Neural progenitor cell (in vitro differentiated cells): ENCODE measurements at places on chromosomes 13 and 19.

DNA sequence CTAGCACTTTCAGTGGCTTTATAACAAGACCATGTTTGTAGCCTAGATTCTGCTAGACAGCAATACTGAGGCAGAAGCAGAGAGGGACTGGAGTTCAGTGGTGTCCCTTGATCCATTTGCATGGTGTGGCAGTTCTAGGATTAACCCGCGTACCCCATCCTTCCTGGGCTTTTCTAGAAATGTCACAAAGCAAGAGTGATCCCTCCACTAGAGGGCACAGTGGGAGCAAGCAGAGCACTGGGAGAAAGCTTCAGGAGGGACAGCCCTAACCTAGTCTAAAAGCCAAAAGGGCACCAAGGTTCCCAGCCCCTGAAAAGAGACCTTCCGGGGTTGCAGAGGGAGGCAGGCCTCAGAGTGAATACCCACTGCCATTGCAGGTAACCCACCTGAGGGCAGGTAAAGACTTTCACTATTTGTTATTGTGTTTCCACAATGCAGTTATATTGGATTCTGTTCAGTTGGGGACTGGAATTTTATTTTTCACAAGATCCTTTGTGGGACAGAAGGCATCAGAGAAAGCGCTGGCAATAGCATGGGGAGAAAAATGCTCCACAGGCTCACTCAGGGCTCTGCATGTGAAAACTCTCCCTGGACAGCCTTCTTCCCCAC lies 170.6 kb downstream of the FLT1 start:
- no peaks in the 10 kb centered on the region for H3K4me1 ChIP-seq
- no peaks in the 10 kb centered on the region for H3K36me3 ChIP-seq
- no peak overlapping the region for H3K27ac ChIP-seq

- no peaks in the 10 kb centered on the region for H3K4me1 ChIP-seq
- H3K4me3 ChIP-seq = no peak overlapping the region
- DNase-seq = no peak
- H3K27ac ChIP-seq = no peak overlapping the region
- no peaks in the 10 kb centered on the region for H3K36me3 ChIP-seq
- no peaks in the 10 kb centered on the region for H3K27me3 ChIP-seq
Measured at GRCh38 chr19:28345811-28346210, 867.1 kb downstream of the UQCRFS1 start.

DNA sequence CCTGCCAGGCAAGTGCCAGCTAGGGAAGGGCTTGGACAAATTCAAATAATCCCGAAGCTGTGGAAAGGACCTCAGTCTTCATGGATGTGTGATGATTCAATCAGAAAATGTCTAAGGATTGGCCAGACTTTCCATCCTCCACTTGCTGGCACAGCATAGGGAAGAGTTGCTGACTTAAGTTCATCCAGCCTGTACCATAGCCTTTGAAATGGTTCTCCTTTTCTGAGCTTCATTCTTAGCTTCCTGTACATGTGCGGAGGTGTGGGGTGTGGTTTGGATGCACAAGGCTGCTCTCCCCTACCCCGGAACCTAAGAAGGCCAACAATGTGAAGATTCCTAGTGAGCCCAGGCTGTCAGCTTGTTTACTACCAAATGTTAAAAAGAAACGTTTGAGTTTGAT lies 959 bp upstream of the IGFL3 start:
- no peaks in the 10 kb centered on the region for H3K36me3 ChIP-seq
- no peak overlapping the region for H3K27ac ChIP-seq
- H3K4me1 ChIP-seq = peaks cover 11% of the 10 kb centered on the region
- DNase-seq = no peak

- no peak overlapping the region for H3K4me3 ChIP-seq
- H3K36me3 ChIP-seq = no peaks in the 10 kb centered on the region
- H3K4me1 ChIP-seq = no peaks in the 10 kb centered on the region
- no peaks in the 10 kb centered on the region for H3K27me3 ChIP-seq
- no peak overlapping the region for H3K27ac ChIP-seq
Measured at GRCh38 chr19:33329736-33330135, 27.4 kb upstream of the CEBPA start.

- no peak overlapping the region for H3K27ac ChIP-seq
- no peaks in the 10 kb centered on the region for H3K36me3 ChIP-seq
- DNase-seq = no peak
- no peaks in the 10 kb centered on the region for H3K27me3 ChIP-seq
- peaks cover 6% of the 10 kb centered on the region for H3K4me1 ChIP-seq
- H3K4me3 ChIP-seq = no peak overlapping the region
Measured at GRCh38 chr13:25214491-25215252, 42.6 kb upstream of the AMER2 start.

DNA sequence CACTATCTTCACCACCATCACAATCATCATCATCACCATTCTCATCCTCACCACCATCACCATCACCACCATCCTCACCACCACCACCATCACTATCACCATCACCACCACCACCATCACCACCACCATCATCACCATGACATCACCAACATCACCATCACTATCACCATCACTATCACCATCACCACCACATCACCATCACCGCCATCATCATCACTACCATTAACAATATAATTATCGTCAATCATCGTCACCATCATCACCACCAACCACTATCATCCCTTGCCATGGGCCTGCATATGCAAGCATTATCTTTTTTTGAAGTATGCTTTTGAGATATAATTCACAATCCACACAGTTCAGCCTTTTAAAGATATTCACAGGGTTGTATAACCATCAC lies 7.6 kb upstream of the PPP6R1 start:
- DNase-seq = no peak
- H3K27ac ChIP-seq = no peak overlapping the region
- H3K36me3 ChIP-seq = no peaks in the 10 kb centered on the region
- H3K4me3 ChIP-seq = no peak overlapping the region
- H3K4me1 ChIP-seq = no peaks in the 10 kb centered on the region

GRCh38 chr13:94696171-94696570 lies 16.2 kb downstream of the SOX21 start:
- H3K4me1 ChIP-seq = peaks cover 8% of the 10 kb centered on the region
- H3K27ac ChIP-seq = no peak overlapping the region

- H3K4me1 ChIP-seq = no peaks in the 10 kb centered on the region
- H3K36me3 ChIP-seq = no peaks in the 10 kb centered on the region
- DNase-seq = peak; percentile 92
- H3K27me3 ChIP-seq = peaks cover 13% of the 10 kb centered on the region
- peak overlapping the region; percentile 14 for H3K4me3 ChIP-seq
- no peak overlapping the region for H3K27ac ChIP-seq
Measured at GRCh38 chr19:12847159-12848139, 9.1 kb downstream of the MAST1 start.

DNA sequence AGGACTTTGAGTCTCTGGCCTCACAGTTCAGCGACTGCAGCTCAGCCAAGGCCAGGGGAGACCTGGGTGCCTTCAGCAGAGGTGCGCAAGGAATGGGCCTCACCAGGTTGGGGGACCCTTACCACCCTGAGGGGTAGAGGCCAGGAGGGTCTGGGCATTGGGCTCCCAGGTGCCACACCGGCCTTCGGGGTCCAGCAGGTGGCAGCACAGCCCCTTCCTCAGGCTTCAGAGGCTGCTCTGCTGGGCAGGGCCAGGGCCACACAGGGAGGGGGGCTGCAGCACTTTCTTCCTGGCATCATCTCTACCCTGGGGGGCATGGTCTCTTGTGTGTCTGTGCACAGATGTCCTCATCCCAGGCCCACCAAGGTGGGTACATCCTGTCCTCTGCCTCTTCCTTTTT lies 12.9 kb downstream of the PIN1 start:
- no peaks in the 10 kb centered on the region for H3K27me3 ChIP-seq
- DNase-seq = peak; percentile 65
- no peak overlapping the region for H3K27ac ChIP-seq

DNA sequence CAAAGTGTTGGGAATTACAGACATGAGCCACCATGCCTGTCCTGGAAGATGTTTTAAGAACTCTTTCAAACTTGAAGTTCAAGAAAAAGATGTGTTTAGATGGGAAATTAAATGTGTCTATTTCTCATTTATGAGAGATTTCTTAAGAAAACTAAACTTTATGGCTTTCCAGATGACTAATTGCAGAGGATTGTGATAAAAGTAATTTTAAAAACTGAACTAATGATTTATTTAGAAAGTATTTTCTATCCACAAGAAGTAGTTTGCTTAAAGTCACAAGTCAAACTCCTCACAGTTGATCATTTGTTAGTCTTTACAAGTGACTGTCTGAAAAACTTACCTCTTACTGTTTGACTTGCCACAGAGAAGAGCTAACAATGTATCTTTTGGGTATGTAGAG lies 89.6 kb upstream of the SPRY2 start:
- H3K27ac ChIP-seq = no peak overlapping the region
- no peaks in the 10 kb centered on the region for H3K27me3 ChIP-seq
- no peak overlapping the region for H3K4me3 ChIP-seq

DNA sequence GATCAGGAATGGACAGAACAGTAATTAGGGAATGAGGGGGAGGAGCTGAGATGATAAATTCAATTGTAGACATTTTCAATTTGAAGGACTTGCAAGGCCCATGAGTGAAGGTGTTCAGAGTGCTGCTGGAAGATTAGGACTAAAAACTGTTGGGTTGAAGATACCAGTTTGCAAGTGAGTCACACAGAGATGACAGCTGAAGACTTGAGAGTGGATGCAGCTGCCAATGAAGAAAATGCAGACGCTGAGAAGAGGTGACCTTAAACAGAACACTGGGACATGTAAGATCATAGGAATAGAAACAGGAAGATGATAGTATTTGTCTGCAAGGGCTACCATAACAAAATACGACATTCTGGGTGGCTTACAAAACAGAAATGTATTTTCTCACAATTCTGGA lies 1716.5 kb upstream of the SLC10A2 start:
- H3K36me3 ChIP-seq = no peaks in the 10 kb centered on the region
- H3K4me3 ChIP-seq = no peak overlapping the region
- H3K4me1 ChIP-seq = peaks cover 15% of the 10 kb centered on the region
- H3K27me3 ChIP-seq = no peaks in the 10 kb centered on the region
- no peak for DNase-seq
- H3K27ac ChIP-seq = no peak overlapping the region

GRCh38 chr19:58229255-58229639 lies 533 bp downstream of the ZNF544 start:
- no peaks in the 10 kb centered on the region for H3K27me3 ChIP-seq
- peaks cover 13% of the 10 kb centered on the region for H3K4me1 ChIP-seq
- H3K27ac ChIP-seq = peak overlapping the region; percentile 81
- peak; percentile 65 for DNase-seq
- peak overlapping the region; percentile 81 for H3K4me3 ChIP-seq
- H3K36me3 ChIP-seq = peaks cover 23% of the 10 kb centered on the region

- H3K36me3 ChIP-seq = no peaks in the 10 kb centered on the region
- DNase-seq = no peak
- no peaks in the 10 kb centered on the region for H3K27me3 ChIP-seq
- H3K4me1 ChIP-seq = peaks cover 3% of the 10 kb centered on the region
Measured at GRCh38 chr13:46137627-46138317, 32.9 kb upstream of the CPB2 start.

DNA sequence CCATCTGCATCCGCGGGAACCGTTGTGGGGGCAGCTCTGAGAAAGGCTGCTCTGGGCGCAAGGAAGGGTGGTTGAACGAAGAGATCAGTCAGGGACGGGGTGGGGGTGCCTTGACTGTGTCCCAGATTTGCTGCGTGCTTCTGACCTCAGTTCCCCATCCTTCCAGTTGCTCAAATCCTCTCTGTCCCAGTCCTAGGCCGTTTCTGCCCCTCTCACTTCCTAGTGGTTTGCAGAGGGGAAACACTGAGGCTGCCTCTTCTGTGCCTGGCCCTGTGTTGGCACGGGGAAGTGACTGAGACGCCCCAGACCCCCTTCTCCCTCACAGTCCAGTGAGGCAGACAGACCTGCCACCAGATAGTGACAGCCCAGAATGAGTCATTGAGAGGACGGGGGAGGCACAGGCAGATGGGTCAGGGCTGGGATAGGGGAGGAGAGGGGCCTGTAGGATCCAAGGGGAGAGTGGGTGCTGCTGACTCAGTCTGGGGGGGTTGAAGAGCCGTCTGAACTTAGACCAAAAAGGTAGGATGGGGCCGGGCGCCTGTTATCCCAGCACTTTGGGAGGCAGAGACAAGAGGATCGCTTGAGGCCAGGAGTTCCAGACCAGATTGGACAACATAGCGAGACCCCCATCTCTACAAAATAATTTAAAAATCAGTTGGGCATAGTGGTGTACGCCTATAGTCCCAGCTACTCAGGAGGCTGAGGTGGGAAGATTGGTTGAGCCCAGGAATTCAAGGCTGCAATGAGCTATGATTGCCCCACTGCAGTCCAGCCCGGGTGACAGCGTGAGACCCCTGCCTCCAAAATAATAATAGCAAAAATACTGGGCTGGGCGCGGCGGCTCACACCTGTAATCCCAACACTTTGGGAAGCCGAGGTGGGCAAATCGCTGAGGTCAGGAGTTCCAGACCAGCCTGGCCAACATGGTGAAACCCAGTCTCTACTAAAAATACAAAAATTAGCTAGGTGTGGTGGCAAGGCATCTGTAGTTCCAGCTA lies 26.5 kb downstream of the NUMBL start:
- no peak for DNase-seq
- no peak overlapping the region for H3K27ac ChIP-seq
- H3K36me3 ChIP-seq = no peaks in the 10 kb centered on the region

DNA sequence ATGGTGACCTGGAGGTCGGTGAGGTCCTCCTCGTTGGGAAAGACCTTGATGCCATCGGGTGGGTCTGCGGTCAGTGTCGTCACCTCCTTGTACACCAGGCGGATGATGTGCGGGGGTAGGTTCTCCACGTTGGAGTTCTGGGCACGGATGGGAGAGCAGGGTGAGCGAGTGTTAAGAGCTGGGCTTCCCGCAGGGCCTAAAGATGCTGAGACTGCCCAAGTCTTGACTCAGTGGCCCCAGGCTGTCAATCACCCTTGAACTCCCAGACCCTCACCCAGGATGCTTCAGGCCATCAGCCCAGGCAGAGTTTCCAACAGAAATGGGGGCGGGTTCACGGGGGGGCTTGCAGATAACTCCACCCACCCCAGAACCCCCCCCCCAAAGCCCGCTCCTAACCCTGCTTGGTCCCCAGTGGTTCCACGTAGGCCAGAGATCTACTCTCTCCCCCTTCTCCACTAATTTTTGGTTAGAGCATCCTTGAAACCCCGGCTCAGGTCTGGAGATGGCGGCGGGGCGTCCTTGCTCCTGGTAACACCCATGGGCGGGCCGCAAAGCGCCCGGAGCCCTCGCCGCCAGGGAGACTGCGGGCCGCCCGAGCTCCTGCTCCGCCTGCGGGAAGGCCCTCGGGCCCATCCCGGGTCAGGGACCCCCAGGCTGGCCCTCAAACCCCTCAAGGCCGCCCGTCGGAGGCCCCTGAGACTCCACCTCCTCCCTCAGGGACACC lies 600 bp downstream of the UBE2S start:
- no peaks in the 10 kb centered on the region for H3K27me3 ChIP-seq
- H3K4me1 ChIP-seq = peaks cover 15% of the 10 kb centered on the region
- peak; percentile 42 for DNase-seq
